ENCODE measurements at places on chromosomes 5 and 9.

DNA sequence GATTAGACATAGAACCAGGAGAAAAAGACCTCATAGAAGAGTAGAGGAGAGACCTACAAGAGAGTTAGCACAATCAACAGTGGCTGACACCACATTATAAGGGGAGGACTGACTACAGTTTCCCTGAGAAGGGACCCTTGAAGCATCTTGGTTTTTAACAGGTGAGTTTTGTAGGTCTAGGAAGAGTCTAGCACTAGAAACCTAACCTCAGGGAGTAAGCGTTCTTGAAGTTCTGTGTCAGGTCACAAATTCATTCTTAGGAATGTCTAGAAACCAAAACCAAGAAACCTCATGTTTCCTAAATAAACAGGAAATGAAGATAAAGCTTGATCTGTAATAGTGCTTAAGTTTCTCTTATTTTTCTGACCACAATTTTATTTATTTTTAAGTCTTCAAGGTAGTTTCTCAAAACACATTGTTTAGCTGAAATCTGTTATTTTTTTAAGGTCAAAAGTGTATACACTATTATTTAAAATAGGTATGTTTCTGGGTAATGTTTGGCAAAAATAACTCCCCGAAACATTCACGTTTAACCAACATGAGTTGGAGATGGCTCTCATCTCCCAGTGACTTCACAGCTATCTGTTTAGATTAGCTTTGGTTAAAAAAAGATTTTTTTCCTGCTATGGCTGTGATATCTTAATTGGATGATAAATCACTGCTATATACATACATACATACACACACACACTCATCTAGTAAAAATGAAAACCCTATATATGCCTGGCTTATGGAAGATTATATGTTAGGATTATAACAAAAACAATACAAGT lies 37.1 kb downstream of the MAP3K1 start:
- no peak for DNase-seq

DNA sequence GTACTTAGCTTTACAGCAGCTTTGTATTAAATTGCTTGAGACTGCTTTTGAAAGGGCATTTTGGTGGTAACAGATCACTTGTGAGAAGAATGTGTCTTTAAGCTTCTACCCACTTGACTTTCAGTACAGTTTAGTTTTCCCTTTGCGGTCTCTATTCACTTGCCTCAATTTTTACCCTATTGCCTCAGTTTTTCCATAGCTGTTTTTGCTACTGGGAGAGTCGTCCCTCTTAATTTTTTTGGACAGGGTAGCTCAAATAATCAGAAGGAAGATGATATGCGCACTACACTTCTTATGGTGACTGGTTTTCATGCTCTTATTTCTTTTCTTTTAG lies 18.8 kb downstream of the UGCG start:
- no peak for DNase-seq

- DNase-seq, result no peak
These were observed 659.6 kb upstream of the RIOK2 start for GRCh38 chr5:97842687-97843086.

DNA sequence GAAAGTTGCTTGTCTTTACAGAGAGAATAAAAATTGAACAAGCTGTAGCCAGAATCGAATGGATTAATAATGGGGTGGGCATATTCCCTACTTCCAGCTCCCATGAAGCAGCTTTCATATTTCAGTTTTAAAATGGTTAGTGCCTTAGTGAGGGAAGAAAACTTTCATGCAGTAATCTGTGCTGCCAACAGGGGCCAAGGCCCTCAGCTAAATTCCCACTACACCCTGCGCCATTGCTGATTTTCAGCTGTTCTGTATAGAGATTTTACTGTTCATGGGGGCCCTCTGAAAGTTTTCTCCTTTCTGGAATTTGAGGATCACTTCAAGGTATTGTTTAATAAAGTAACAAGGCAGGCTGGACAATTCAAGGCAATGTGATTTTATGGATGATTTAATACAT lies 58.2 kb downstream of the CAST start:
- no peak for DNase-seq

- DNase-seq, result peak; percentile 49
These were observed 53.8 kb upstream of the CLINT1 start for GRCh38 chr5:157912621-157913325.

- peak; percentile 69 for DNase-seq
These were observed 180.2 kb downstream of the DENND1A start for GRCh38 chr9:123749580-123750202.

GRCh38 chr5:63916786-63917185 lies 45.5 kb downstream of the HTR1A start:
- DNase-seq, result no peak

DNA sequence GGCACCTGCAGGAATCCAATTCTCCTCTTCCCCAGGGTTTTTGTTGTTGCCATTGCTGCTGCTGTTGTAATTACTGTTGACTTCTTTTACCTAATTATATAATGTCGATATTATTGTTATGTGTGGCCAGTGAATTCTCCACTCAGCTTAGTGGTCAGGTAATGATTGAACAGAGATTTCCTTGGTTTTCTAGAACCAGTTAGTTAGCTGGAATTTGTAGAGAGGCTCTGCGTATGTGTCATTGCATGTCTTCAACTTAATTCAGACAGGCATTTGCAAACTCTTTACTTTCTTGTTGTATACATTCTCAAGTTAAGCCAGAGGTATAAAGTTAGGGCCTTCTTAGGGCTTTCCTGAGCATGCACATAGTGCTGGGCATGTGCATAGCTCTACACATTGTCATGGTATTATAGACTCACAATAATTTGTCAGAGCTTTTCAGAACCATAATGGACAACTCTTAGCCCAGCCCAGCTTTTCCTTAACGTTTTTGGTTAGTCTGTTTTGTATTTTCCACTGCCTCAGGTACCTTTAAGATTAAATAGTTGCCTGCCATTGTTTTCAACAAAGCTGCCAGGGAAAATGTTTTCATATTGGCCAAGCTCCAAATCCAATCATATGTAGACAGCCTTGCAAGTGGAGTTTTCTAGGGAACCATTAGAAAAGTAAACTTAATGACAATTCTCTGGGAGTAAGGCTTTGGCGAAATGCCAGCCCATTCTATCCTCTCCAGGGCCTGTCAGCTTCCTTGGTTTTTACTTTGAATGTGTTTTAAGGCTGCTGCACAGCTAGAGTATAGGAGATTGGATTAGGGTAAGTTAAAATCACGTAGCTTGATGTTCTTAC lies 68.1 kb downstream of the UBE2R2 start:
- DNase-seq, result no peak

DNA sequence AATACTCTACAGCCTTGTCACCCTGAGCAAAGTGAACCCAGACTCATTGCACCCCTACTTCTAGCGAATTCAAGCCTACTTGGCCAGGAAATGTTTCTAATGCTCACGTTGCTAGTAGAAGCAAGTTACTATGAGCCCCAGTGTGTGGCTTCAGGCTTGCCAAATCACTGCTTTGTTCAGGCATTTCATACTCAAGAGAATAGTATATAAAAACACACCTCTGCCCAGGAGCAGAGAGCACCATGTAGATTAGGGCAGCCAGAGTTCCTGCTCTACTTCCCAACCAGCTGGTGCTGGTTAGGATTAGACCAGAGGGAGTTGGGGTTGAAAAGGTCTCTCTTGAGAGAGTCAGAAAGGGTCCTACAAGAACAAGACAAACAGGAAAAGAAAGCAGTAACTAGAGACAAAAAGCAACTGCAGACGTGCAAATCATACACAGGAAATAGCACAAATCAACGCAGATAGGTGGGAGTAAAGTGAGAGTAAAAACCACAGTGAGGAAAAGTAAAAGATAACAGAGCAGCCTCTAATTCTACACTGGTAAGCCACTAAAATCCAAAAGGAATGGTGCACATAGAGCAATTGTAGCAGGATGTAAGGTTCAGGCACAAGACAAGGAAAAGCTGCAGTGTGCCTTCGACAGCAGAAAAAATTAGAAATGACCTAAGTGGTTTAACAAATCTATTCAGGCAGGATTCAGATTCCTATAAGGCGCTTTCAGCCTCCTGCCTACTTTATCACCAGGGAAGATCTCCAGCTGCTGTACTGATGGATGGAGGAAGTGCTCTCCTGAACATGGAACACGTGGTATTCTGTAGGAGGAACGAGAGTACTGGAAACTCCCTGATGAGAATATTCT lies 49.6 kb upstream of the KIF2A start:
- DNase-seq, result no peak

GRCh38 chr5:155189476-155189875 lies 175.9 kb downstream of the KIF4B start:
- DNase-seq, result no peak

DNA sequence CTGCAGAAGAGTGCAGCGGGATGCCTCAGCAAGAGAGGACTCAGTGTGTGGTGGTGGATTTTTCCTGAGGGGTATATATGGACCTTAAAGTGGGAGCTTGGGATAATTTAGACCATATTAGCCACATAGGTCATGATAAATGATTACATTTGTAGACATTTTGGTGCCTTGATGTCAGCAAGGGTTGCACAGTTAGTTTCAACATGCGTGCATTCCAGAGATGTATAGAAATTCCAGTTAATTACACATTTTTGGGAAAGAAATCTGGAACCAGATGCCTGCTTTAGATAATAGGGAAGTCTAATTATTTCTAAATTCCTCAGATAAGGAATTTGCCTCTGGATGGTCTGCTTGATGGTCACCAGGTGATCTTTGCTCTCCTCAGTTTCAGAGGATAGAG lies 440.6 kb upstream of the PAPPA start:
- no peak for DNase-seq

DNA sequence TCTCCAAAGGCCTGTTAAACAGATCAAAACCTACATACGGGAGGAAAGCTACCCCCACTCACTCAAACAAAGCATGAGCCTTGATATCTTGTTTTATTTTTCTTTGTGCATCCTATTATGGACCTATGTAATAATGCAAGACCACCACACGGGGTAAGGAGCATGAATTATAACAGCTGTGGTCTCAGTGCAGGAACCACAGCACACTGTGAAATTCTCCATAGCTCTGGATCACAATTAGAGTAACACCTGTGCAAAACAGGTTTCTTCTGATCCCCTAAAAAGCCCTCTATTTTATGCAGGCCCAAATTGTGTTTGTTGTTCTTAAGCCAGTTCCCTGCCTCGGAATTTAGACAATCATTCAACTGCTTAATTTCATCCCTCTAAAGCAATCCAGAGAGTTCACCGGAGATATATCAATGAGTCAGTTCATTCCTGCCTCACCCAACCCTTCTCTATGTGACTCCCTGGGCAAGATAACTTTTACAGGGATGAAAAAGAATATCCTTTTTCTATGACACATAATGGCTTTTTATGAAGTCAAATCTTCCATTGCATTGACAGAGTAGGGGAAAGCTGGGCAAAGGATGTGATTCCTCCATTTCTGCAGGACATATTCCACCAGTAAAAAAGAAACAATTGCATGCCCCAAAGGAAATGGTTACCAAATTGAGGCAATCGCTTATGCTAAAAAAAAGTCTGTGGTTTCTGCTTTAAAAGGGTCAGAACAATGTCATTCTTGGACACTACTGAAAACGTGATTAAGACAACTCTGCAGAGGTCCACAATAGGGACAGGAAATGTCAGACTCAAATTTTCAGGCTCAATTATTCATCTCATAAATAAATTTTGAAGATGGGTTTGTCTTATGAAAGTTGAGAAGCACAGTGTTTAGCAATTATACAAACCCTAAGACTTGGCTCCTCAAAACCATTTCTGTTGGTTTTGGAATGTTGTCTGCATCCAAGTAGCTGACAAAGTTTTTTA lies 41.6 kb upstream of the FST start:
- DNase-seq, result no peak

All from germinal center (tissue), 1 donor.